ENCODE measurements at places on chromosomes 16 and 17. TPM values are rescaled to one million over a fixed set of nuclear protein-coding genes. Genes with fewer than 3 reads are reported as not detected.

The NLK gene
- 6.8 TPM for polyA plus RNA-seq

The ZPBP2 gene
- polyA plus RNA-seq, result 0.06 TPM

The TBC1D3E gene
- polyA plus RNA-seq, result 0.06 TPM

The CRYM gene
- polyA plus RNA-seq, result 25.8 TPM

The ANKRD40CL gene
- polyA plus RNA-seq, result not detected

The MLKL gene
- 10.7 TPM for polyA plus RNA-seq

The RPGRIP1L gene
- 2.6 TPM for polyA plus RNA-seq

The MARVELD3 gene
- 0.57 TPM for polyA plus RNA-seq

The KRTAP9-4 gene
- not detected for polyA plus RNA-seq

The LRRC75A gene
- 4.6 TPM for polyA plus RNA-seq

The ST6GALNAC2 gene
- polyA plus RNA-seq, result 7.6 TPM

The CES3 gene
- 0.19 TPM for polyA plus RNA-seq

The GRIN2A gene
- 0.06 TPM for polyA plus RNA-seq

The CDH13 gene
- 18.9 TPM for polyA plus RNA-seq

The ARL5C gene
- polyA plus RNA-seq, result not detected

The CHST5 gene
- polyA plus RNA-seq, result 0.09 TPM

The GP2 gene
- 0.95 TPM for polyA plus RNA-seq

The BCAR1 gene
- polyA plus RNA-seq, result 40.4 TPM

The MYH11 gene
- polyA plus RNA-seq, result 5,010 TPM

The THRA gene
- 76.3 TPM for polyA plus RNA-seq

The KLHL10 gene
- 0.71 TPM for polyA plus RNA-seq

The SLC16A6 gene
- polyA plus RNA-seq, result 0.41 TPM
